Activated CD8-positive, alpha-beta memory T cell treated with anti-CD3 and anti-CD28 coated beads for 4 hours (primary cell): ENCODE measurements at places on chromosomes 13 and 19.
A peak's percentile ranks its signal among the peaks of the same experiment; 100 is the strongest.

DNA sequence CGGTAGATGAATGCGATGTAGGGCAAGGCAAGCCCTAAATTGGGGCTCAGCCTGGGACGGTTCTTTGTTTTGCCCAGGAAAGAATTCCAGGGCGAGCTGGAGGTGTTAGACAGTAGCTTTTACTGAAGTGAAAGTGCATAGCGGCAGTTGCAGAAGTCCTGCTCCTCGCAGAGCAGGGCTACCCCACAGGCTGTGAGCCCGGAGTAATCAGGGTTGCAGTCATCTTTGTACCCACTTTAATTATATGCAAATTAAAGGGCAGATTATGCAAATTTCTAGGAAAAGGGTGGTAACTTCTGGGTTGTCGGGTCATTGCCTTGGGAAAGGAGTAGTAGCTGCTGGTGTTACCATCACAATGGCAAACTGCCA, 30.5 kb downstream of the VAV1 start:
- DNase-seq: no peak

GRCh38 chr13:112902101-112902651, 66.8 kb upstream of the MCF2L start:
- no peak for DNase-seq

GRCh38 chr19:53958168-53958571, 4.6 kb upstream of the CACNG8 start:
- DNase-seq: no peak

DNA sequence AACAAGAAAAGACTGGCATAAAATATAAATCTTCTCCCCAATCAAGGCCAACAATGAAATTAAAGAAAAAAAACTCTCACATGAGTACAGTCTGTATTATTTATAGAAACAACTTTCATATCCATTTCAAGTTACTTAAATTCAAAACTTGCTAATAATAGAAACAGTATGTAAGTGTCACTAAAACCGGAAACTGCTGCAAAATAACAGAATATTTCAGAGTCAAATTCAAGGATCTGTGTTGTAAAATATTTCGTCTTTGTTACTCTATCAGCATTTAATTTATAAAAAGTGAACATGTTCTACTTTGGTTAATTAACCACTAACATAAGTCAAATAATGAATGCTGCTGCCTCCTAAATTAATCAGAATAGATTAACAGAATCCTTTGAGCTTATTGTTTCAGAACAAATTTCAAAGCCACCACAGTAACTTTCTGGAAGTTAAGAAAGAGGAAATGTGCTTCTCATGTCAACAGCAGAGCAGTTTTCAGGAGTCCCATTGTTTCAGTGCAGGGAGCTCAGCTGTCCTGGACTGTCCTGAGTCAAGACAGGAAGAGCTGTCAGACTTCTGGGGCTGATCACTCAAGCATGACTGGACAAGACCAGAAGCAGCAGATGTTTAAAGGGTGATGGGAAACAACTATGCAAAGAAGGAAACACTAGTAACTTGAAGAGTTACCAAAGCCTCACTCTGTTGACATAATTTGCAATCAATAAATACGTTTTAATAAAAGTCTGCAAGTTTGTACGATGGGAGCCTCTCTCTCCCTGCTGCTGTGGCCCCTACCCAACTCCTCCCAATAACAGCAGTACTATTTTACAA, 76.9 kb downstream of the FOXO1 start:
- no peak for DNase-seq

DNA sequence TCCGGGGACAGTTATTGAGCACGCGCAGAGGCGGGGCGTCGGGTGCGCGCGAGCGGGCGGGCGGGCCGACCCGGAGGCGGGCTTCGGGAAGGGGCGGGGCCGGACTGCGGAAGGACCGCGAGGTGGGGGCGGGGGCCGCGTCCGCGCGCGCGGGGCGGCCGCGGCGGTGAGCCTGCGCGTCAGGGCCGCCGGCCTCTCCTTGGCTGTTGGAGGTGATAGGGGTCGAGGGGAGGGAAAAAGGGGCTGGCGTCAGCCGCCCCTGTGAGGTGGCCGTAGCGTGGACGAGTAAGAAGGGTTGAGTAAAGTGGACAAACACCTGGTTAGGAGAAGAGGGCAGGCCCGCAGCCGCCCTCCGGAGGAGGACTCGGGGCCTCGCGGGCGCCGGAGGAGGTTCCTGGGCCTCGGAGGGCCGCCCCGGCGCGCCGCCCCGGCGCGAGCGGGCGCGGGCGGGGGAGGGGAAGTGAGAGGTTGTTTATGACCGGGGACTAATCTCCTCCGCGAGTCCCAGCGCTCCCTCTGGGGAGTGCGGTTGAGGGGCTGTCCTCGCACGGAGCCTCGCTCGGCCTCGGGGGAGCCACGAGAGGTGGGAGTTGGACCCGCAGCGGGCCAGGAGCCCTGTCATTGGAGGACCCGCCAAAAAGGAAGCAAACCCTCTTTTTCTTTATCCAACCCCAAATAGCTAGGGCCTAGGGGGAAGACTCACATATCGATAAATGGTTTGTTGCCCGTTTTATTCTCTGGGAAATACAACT, 547 bp upstream of the INTS6 start:
- peak; percentile 59 for DNase-seq

- DNase-seq: no peak
Measured at GRCh38 chr13:114279758-114280355, 1.5 kb upstream of the UPF3A start.
